ENCODE measurements at places on chromosomes 1 and 21. TPM values are rescaled to one million over a fixed set of nuclear protein-coding genes. Genes with fewer than 3 reads are reported as not detected.

DNA sequence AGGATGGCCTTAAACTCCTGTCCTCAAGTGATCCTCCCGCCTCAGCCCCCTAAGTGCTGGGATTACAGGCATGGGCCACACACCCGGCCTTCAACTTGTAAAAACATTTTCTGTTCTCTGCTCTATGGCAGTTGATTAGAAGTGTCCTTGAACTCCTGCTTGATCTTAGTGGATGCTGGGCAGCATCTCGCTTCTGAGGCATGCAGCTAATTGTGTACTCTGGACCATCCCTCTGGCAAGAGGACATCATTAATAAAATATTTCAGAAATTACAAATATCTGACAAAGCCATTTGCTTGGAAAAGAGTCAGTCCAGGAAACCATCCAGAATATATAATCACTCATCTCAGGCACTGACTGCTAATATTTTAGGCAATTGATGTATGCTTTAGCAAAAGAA, 8.1 kb downstream of the NGF start:
- no peaks in the 10 kb centered on the region for H3K36me3 ChIP-seq
- DNase-seq = no peak
- peaks cover 33% of the 10 kb centered on the region for H3K4me1 ChIP-seq
- H3K4me3 ChIP-seq = no peak overlapping the region
- H3K27me3 ChIP-seq = no peaks in the 10 kb centered on the region
- H3K27ac ChIP-seq = peak overlapping the region; percentile 59

DNA sequence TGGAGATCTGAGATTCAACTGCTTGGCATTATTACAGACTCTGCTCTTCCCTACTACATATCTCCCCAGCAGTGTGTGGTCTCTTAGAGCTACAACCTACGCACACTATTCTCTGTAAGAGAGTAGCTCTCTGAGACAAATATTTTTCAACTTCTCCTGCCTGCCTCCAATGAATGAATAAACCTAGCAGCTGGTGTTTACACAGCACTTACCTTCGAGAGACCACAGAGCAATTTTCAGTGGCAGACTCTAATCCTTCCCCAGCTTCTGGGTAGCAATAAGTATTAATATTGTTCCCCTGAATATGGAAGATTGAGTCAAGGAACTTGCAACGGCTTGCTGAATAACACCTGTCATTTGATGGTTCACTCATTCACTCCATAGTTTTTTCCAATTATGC, 350.9 kb upstream of the SPAG17 start:
- DNase-seq = no peak
- H3K27ac ChIP-seq = no peak overlapping the region
- H3K4me3 ChIP-seq = no peak overlapping the region
- no peaks in the 10 kb centered on the region for H3K27me3 ChIP-seq
- H3K4me1 ChIP-seq = no peaks in the 10 kb centered on the region

DNA sequence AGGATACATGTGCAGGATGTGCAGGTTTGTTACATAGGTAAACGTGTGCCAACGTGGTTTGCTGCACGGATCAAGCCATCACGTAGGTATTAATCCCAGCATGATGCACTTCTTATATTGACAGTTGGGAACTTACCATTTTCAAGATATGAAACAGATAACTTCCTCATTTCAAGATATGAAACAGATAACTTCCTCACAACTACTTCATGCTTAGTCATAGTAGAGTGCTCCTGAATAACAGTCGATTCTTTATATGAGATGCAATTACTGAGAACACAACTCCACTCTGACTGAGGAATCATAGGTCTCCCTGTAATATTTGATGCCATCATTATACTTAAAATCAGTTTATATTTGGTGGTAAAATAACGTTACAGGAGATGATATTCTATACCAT, 1124.3 kb downstream of the AMY1C start:
- no peaks in the 10 kb centered on the region for H3K27me3 ChIP-seq
- no peak overlapping the region for H3K4me3 ChIP-seq
- no peaks in the 10 kb centered on the region for H3K36me3 ChIP-seq
- H3K27ac ChIP-seq = no peak overlapping the region
- H3K4me1 ChIP-seq = no peaks in the 10 kb centered on the region

DNA sequence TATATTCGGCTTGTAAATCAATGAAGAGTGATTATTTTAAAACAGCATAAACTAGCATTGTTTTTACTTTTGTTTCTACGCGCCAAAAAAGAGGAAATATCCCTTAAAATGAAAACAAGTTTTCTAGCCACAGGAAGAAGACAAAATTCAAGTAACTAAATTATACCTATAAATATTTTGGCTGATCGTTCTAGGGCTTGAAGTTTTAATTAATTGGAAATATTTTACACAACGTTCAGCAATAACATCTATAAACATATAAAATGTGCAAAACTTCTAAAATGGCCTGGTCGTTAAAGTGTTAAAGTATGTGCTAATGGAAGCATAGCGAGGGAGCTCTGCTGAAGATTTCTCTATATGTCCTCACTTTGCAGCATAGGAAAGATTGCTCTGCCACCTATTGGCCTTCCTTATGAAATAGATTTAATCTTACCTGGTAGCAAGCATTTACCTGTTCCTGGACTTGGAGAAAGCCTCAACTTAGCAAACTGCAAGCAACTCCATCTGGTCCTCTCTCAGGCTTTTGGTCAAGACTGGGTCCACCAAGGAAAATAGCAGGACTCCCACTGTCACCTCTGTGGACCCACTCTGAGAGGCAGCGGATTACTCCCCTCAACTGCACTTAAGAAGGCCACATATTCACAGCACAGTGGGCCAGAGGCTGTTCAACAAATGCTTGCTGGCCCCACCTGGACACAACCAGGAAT, 351.3 kb upstream of the RUNX1 start:
- no peaks in the 10 kb centered on the region for H3K27me3 ChIP-seq
- no peaks in the 10 kb centered on the region for H3K36me3 ChIP-seq
- no peak for DNase-seq
- no peaks in the 10 kb centered on the region for H3K4me1 ChIP-seq
- H3K4me3 ChIP-seq = no peak overlapping the region

- H3K27ac ChIP-seq = no peak overlapping the region
- no peak overlapping the region for H3K4me3 ChIP-seq
- no peak for DNase-seq
- H3K4me1 ChIP-seq = no peaks in the 10 kb centered on the region
Observed at GRCh38 chr1:229970714-229971113, 96.3 kb upstream of the GALNT2 start.

- no peak for DNase-seq
- no peaks in the 10 kb centered on the region for H3K27me3 ChIP-seq
- no peaks in the 10 kb centered on the region for H3K36me3 ChIP-seq
Observed at GRCh38 chr1:224067621-224068457, 46.1 kb upstream of the FBXO28 start.

DNA sequence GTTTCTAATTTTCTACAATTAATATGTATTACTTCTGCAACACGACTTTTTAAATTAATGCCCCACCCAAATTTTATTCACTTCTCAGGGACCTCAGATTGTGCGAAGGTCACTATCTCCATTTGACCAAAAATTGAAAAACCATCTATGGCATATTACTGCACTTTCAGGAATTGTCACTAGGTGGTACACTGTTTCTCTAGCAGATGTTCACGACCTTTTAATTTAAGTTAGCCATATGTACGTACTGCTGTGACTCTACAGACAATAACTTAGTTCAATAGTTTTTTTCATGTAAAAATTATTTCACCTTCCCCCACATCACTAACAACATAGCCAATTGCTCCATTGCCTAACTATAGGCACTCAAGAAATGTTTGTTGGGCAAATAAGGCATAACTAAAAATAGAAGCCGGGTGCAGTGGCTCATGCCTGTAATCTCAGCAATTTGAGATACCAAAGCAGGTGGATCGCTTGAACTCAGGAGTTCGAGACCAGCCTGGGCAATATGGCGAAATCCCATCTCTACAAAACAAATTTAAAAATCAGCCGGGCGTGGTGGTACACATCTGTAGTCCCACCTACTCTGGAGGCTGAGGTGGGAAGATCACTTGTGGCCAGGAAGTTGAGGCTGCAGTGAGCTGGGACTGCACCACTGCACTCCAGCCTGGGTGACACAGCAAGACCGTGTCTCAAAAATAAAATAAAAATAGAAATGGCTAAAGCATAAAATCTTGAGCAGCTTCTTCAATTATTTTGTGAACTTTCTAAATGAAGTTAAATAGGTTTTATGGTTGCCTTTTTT, 75.7 kb upstream of the PKN2 start:
- no peak for DNase-seq
- no peaks in the 10 kb centered on the region for H3K27me3 ChIP-seq
- H3K27ac ChIP-seq = no peak overlapping the region
- no peaks in the 10 kb centered on the region for H3K4me1 ChIP-seq
- no peaks in the 10 kb centered on the region for H3K36me3 ChIP-seq

DNA sequence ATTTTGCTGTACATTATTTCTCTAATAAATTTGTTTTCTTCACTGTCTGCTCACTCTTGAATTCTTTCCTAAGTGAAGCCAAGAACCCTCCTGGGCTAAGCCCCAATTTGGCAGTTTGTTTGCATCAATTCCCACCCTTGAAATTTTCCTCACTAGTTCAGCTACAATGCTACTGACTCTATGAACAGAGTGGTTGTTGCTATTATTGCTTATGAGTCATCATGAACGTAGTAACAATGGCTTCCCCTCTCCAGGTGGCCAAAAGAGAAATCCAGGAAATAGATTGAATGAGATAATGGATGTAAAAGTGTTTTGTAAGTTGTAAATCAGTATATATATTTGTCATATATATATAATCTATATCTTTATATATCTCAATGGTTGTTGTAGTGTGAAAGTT, 193.0 kb downstream of the URB2 start:
- no peaks in the 10 kb centered on the region for H3K27me3 ChIP-seq
- H3K27ac ChIP-seq = no peak overlapping the region
- no peak for DNase-seq

- no peaks in the 10 kb centered on the region for H3K36me3 ChIP-seq
- H3K4me3 ChIP-seq = peak overlapping the region; percentile 60
- H3K27me3 ChIP-seq = no peaks in the 10 kb centered on the region
- peak overlapping the region; percentile 76 for H3K27ac ChIP-seq
- no peak for DNase-seq
Observed at GRCh38 chr1:32869923-32870614, 643 bp downstream of the FNDC5 start.

DNA sequence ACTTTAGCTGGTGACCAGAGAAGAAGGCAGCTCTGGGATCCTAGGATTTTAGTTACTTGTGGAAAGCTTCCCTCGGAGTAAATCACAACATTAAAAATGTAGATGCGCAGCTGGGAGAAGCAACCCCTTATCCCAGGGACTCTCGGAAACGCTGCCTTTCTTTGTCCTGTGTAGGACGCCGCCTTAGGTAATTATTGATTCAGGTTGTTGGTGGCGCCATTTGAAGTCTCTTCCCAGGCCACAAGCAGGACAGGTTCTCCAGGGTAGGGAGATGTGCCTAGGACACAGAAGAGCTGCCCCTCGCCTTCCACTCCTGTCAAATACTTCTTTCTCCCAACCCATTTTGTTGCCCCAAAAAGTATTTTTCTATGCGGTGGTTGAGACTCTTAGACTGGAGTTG, 10.3 kb downstream of the SLC37A1 start:
- H3K4me3 ChIP-seq = no peak overlapping the region
- H3K4me1 ChIP-seq = no peaks in the 10 kb centered on the region
- no peak for DNase-seq
- peak overlapping the region; percentile 74 for H3K27ac ChIP-seq
- peaks cover 8% of the 10 kb centered on the region for H3K36me3 ChIP-seq

Gene KISS1
- total RNA-seq = not detected

Gene TSPAN2
- 11.1 TPM for total RNA-seq

Gene SPRR4
- not detected for total RNA-seq

Gene OR2T33
- not detected for total RNA-seq

All from right atrium auricular region (tissue), 2 donors.